ENCODE measurements at places on chromosomes 6 and 20.

- no peak for DNase-seq
These were observed 107.6 kb downstream of the THBS2 start for GRCh38 chr6:169145991-169146501.

- no peak for DNase-seq
These were observed 114.8 kb downstream of the LRFN2 start for GRCh38 chr6:40472353-40472752.

GRCh38 chr6:125066964-125067363 is 86.6 kb upstream of the TPD52L1 start:
- no peak for DNase-seq

GRCh38 chr6:44190715-44191114 is 26.0 kb upstream of the MYMX start:
- DNase-seq, result no peak

DNA sequence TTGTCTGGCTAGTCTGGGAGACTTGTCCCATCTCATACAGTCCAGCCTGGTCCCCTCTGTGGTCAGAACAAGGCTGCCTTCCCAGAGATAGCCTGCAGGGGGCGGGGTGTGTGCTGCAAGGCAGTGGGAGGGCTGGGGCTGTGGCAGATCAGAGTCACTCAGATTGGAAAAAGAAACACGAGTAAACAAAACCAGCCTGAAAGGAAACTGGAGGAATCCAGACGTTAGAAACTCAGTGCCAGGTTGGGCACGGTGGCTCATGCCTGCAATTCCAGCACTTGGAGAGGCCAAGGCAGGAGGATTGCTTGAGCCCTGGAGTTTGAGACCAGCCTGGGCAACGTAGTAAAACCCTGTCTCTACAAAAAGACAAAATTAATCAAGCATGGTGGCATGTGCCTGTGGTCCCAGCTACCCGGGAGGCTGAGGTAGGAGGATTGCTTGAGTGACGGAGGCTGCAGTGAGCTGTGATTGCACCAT is 20.2 kb downstream of the LEMD2 start:
- no peak for DNase-seq

Measured in RWPE2 (cell line).